ENCODE measurements at places on chromosomes 2 and 18. TPM values are rescaled to one million over a fixed set of nuclear protein-coding genes. Genes with fewer than 3 reads are reported as not detected.

The LRP2 gene
- total RNA-seq, result 1.8 TPM

The CAPN13 gene
- not detected for total RNA-seq

The MAP3K19 gene
- total RNA-seq, result not detected

The STPG4 gene
- total RNA-seq, result not detected

The IL36RN gene
- not detected for total RNA-seq

The SPEG gene
- total RNA-seq, result 94.6 TPM

The KCMF1 gene
- 71.2 TPM for total RNA-seq

The SERPINB10 gene
- not detected for total RNA-seq

The FBXO15 gene
- total RNA-seq, result not detected

The LDLRAD4 gene
- total RNA-seq, result 80.2 TPM

The DSG3 gene
- not detected for total RNA-seq

The RAB12 gene
- total RNA-seq, result 69.5 TPM

The HOXD12 gene
- not detected for total RNA-seq

The LINC00305 gene
- total RNA-seq, result not detected

The IMP4 gene
- total RNA-seq, result 55.0 TPM

The ZAP70 gene
- 1.6 TPM for total RNA-seq

The SERPINE2 gene
- total RNA-seq, result 14.9 TPM

The FOXI3 gene
- total RNA-seq, result not detected

The CCDC102B gene
- total RNA-seq, result 8.6 TPM

The ALK gene
- 0.21 TPM for total RNA-seq

The MYL12A gene
- 945 TPM for total RNA-seq

The ANKRD29 gene
- 8.5 TPM for total RNA-seq

The SLC4A1AP gene
- total RNA-seq, result 16.5 TPM

The TCF23 gene
- total RNA-seq, result 0.24 TPM

The TMEM163 gene
- total RNA-seq, result 11.6 TPM

The SPP2 gene
- not detected for total RNA-seq
